ENCODE measurements at places on chromosomes 2 and 18.

GRCh38 chr2:151891566-151892194 is 63.5 kb upstream of the ARL5A start:
- DNase-seq = no peak

DNA sequence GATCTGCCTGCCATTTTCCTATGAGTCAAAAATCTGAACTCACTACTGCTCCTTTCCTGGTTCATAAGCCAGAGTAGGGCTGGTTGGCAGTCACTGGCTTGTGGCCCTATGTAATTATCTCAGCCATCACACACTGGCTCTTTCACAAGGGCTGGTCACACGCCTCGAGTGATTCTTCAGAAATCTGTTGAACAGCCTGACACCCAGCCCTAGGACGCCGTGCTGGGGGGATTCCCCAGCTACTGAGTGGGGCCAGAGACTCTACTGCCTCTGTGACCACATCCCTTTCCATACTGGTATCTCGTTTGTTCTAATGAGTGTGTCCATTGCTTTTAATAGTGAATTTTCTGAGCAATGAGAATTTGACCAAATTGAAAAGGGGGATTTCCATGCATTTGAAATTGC is 45.8 kb upstream of the RBM44 start:
- DNase-seq = no peak

DNA sequence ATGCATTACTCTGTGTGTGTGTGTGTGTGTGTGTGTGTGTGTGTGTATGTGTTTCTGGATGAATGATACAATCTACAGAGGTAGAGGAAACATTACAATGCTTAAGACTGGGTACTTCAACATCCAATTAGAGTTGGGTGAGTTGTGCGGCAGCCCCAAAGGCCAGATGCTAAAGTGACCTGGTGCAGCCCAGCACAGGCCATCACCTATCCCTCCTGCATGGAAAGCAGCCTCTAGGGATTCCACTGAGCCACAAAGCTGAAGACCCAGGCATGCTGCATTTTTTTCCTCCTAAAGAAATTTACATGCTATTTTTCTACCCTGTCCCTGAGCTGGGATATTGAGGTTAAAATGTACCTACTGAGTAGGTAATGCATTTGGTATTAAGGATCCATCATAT is 79.1 kb upstream of the ETAA1 start:
- no peak for DNase-seq

GRCh38 chr18:73777356-73778031 is 370.1 kb downstream of the FBXO15 start:
- DNase-seq = no peak
